ENCODE measurements at places on chromosomes 12 and 14. TPM values are rescaled to one million over a fixed set of nuclear protein-coding genes. Genes with fewer than 3 reads are reported as not detected.

E2F7 gene
- not detected for polyA plus RNA-seq

CFAP251 gene
- polyA plus RNA-seq, result 3.4 TPM

PPFIA2 gene
- 41.8 TPM for polyA plus RNA-seq

UBE3B gene
- 16.1 TPM for polyA plus RNA-seq

TAS2R7 gene
- 0.30 TPM for polyA plus RNA-seq

BATF gene
- not detected for polyA plus RNA-seq

NRDE2 gene
- 42.0 TPM for polyA plus RNA-seq

FAM181A gene
- polyA plus RNA-seq, result not detected

POTEM gene
- not detected for polyA plus RNA-seq

CD4 gene
- 1.4 TPM for polyA plus RNA-seq
